GM12878 (cell line): ENCODE measurements at places on chromosomes 7 and 10. TPM values are rescaled to one million over a fixed set of nuclear protein-coding genes. Genes with fewer than 3 reads are reported as not detected.

- no peaks in the 10 kb centered on the region for H3K4me1 ChIP-seq
- H3K27ac ChIP-seq: no peak overlapping the region
- H3K27me3 ChIP-seq: no peaks in the 10 kb centered on the region
- H3K36me3 ChIP-seq: no peaks in the 10 kb centered on the region
- DNase-seq: no peak
These were observed 1167.6 kb downstream of the NXPH1 start for GRCh38 chr7:9600974-9601373.

Gene ASB10
- not detected in 2 replicates for polyA plus RNA-seq

Gene MNX1
- polyA plus RNA-seq: 0.46 and 1.4 TPM in 2 replicates

DNA sequence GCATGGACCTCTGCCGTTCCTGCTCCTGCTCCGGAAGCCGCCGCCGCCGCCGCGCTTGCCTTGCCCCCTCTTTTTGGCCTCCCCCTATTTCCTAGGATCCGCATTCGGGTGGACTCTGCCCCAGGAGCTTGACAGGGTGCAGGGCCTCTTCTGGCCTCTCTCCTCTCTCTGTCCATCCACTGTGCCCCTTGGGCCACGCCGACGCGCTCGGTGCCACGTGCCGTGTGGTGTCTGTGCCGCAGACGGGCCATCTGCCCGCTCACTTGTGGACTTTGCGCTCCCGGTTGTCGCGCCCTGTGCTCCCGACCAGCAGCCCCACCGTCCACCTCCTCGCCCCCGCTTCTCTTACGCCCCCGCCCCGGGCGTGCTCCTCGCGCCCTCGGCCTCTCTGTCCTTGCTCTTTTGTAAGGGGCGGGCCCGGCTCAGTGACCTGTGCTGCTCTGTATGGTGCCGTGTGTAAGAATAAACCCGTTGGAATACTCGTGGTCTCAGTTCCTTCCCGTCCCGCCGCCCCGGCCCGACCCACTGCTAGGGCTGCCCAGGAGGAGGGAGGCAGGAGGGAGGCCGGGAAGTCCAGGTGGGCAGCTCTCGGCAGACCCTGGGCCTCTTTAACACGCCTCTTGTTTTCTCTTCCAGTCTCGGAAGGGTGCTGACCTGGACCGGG, 37.0 kb downstream of the AGAP3 start:
- no peak overlapping the region for H3K4me3 ChIP-seq
- peaks cover 9% of the 10 kb centered on the region; the same call in 1 of the 2 replicates for H3K36me3 ChIP-seq
- no peaks in the 10 kb centered on the region for H3K27me3 ChIP-seq
- DNase-seq: no peak
- H3K27ac ChIP-seq: no peak overlapping the region
- H3K4me1 ChIP-seq: no peaks in the 10 kb centered on the region

DNA sequence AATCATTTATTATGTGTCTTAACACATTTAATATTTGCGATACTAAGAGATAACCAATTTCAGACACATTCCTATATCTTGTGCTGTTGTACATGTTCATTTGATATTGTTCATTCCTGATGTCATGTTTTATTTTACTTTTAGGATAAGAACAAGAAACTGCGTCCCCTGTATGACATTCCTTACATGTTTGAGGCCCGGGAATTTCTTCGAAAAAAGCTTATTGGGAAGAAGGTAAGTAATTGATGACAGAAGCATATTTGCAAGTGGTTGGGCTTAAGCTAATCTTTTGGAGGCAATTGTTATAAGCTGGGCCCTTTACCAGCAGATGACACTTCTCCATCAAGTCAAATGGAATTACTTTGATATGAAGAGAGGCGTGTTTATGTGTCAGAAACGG, 155.3 kb downstream of the SND1 start:
- H3K4me1 ChIP-seq: no peaks in the 10 kb centered on the region
- peaks cover 18% of the 10 kb centered on the region; the same call in 1 of the 2 replicates for H3K36me3 ChIP-seq
- no peak overlapping the region for H3K4me3 ChIP-seq
- no peaks in the 10 kb centered on the region for H3K27me3 ChIP-seq

Gene RARRES2
- polyA plus RNA-seq: 0.68 and 1.00 TPM in 2 replicates

Gene GDF10
- polyA plus RNA-seq: not detected in 2 replicates

Gene FAM24B
- 5.5 and 6.6 TPM in 2 replicates for polyA plus RNA-seq

DNA sequence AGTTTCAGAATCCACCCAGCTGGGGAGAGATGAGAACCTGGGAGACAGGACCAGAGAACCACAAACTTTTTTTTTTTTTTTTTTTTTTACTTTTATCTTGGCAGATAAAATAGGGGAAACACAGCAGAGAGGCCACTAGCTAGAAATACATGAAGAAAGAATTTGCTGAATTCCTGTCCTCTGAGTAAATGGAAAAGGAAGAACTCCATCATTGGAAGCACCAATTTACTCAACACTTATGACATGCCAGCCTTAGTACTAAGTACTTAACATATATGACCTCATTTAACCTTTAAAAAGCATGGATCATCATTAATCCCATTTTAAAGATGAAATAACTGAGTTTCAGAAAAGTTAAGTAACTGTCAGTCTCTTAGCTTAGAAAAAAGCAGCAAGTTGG, 343.0 kb upstream of the NPSR1 start:
- H3K36me3 ChIP-seq: no peaks in the 10 kb centered on the region
- H3K27me3 ChIP-seq: 0 out of 2 replicates have a peak, but pooled peaks cover 1% of the 10 kb centered on the region
- H3K4me3 ChIP-seq: no peak overlapping the region

Gene ARHGAP22
- 0.23 TPM in 1 of 2 replicates, not detected in the other for polyA plus RNA-seq

DNA sequence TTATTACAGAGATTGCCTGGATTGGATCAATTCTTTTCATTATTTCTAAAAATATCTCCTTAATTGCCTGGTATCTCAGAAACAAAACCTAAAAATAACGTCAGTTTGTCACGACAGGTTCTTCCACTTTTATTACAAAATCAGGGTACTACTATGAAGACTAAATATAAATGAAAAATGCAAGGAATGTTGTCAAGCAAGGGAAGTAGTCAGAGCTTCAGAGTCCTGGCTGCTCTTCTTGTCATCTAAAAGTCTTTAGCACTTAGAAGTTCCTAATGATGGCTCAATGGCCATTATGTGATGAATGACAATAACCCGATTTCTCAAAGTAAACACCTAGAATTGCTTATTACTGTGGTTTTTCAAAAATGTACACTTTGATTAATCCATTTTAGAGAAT, 192.2 kb downstream of the SEMA3A start:
- no peaks in the 10 kb centered on the region for H3K27me3 ChIP-seq
- H3K27ac ChIP-seq: no peak overlapping the region
- H3K36me3 ChIP-seq: no peaks in the 10 kb centered on the region
- no peak overlapping the region for H3K4me3 ChIP-seq
- no peaks in the 10 kb centered on the region for H3K4me1 ChIP-seq
- no peak for DNase-seq

- peaks cover 3% of the 10 kb centered on the region; the same call in 1 of the 2 replicates for H3K27me3 ChIP-seq
- H3K4me3 ChIP-seq: no peak overlapping the region
- H3K4me1 ChIP-seq: no peaks in the 10 kb centered on the region
- H3K27ac ChIP-seq: no peak overlapping the region
- DNase-seq: no peak
These were observed 136.6 kb downstream of the PTPN20 start for GRCh38 chr10:47047577-47048525.

DNA sequence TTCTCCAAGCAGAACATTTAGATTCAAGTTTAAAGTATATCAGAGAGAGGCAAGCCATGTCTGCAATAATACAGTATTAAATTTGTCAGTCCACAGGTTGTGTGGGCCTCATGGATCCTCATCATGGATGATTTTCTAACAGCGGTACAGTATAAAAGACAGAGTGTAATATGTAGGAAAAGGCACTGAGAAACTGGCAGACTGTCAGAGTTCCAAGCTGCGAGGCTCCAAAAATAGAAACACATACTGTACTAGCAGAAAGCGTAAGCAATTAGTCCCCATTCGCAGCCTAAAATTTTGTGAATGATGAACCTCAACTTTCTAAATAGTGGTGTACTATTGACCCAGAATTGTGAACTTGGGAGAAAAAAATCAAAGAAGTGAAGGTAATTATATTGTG, 933.3 kb downstream of the XPNPEP1 start:
- H3K36me3 ChIP-seq: no peaks in the 10 kb centered on the region
- no peaks in the 10 kb centered on the region for H3K4me1 ChIP-seq
- no peak for DNase-seq
- no peaks in the 10 kb centered on the region for H3K27me3 ChIP-seq

- H3K4me1 ChIP-seq: no peaks in the 10 kb centered on the region; the same call in 1 of the 2 replicates
- peaks cover 4% of the 10 kb centered on the region; the same call in 1 of the 2 replicates for H3K36me3 ChIP-seq
- H3K27me3 ChIP-seq: no peaks in the 10 kb centered on the region
- H3K4me3 ChIP-seq: peak overlapping the region; percentile 97
These were observed 1.4 kb downstream of the ATP5F1C start for GRCh38 chr10:7789390-7789789.

Gene ADCYAP1R1
- not detected in 2 replicates for polyA plus RNA-seq

Gene EIF5AL1
- 6.5 and 7.1 TPM in 2 replicates for polyA plus RNA-seq

DNA sequence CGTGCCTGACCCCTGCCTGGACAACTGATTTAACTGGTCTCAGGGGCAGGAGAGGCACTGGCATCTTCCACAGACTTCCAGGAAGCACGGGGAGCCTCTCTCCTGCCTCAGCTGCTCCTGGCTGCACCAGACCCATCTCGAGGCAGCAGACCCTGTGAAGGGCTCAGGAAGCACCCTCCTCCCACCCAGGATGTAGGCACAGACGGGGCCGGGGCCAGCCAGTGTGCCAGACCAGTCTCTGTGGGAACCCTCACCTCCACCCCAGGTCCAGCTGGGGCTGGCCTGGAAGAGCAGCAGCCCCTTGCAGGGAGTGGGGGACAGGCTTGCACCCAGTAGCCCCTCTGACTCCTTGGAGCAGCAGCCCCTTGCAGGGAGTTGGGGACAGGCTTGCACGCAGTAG, 56.3 kb downstream of the RASGEF1A start:
- DNase-seq: no peak
- no peaks in the 10 kb centered on the region for H3K27me3 ChIP-seq
- no peaks in the 10 kb centered on the region for H3K4me1 ChIP-seq
- no peak overlapping the region for H3K27ac ChIP-seq
- no peak overlapping the region for H3K4me3 ChIP-seq

GRCh38 chr7:132475669-132476116, 100.6 kb downstream of the PLXNA4 start:
- no peak overlapping the region for H3K4me3 ChIP-seq
- H3K36me3 ChIP-seq: no peaks in the 10 kb centered on the region
- peaks cover 6% of the 10 kb centered on the region; the same call in 1 of the 2 replicates for H3K27me3 ChIP-seq
- DNase-seq: no peak

- no peaks in the 10 kb centered on the region for H3K36me3 ChIP-seq
- no peak for DNase-seq
- H3K27ac ChIP-seq: no peak overlapping the region
- H3K4me1 ChIP-seq: no peaks in the 10 kb centered on the region
These were observed 161.0 kb downstream of the PLXNA4 start for GRCh38 chr7:132415259-132415658.

DNA sequence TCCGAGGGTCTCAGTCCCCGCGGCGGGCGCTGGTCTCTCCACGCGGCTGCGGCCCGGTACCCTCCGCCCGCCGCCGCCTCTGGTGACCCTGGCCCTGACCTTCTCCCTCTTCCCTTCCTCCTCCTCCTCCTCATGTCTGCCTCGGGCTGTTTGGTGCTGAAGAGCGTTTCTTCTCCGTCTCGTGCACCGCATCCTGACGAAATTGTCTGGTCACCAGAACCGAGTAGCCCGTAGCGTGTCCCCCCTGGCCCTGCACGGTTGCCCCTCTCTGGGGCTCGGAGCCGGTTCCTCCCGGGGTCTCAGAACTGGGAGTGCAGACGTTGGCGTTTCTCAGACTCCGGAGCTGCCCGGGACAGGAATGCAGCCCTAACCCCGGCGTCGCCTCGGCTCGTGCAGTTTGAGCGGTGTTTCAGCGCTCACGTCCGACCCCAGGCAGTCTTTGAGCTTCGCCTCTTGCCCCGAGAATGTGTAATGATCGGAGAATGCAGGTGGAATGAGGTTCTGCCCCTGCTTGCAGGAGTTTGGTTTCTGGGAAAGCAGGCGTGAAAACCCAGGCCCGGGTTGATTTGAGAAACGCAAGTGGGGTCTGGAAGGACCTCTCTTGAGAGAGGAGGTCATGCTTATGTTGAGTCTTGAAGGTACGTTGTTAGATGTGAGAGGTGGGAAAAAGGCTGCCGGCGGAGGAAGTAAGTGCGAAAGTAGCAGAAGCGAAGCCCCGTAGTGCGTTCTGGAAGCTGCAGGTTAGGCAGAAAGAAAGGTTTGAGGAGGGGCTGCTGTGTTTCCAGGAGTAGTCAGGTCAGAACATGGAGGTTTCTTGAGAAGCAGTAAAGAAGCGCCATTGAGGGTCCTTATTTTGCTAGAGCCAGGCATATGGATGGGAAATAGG, 743 bp downstream of the RBM17 start:
- no peak for DNase-seq
- no peaks in the 10 kb centered on the region for H3K27me3 ChIP-seq
- H3K4me1 ChIP-seq: peaks cover 3% of the 10 kb centered on the region; the same call in 1 of the 2 replicates
- H3K36me3 ChIP-seq: no peaks in the 10 kb centered on the region

DNA sequence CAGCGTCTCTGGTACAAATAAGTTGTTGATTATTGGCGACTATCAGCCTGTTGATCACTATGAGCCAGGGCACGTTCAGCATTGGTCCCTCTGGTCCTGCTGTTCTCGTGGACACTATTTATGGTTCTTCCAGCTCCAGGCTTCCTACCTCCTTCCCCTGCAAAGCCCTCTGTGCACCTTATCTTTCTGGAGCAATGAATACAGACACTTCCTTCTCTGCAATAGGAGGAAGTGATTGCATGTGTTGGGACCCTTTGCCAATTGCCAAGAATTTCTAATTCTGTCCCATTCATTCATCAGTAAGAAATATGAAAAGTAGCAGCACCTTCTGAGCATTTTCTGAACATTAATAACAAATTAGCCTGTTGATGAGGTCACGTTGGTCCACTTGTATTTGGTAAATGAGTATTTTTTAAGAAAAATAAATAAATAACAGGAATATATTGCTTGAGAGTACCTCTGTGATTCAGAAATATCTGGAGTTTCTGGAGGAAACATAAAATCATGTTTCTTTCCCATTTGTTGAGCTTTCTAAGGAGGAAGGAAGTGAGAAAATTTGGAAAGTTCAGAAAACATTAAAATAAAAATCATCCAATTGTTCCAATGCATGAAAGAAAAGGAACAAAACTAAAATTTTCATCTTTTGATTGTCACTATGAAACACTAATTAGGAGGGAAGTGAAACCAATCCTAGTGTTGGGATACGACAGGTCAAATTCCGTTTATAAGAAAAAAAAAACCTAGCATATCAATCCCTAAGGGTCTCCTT, 259.1 kb upstream of the KLF6 start:
- peaks cover 3% of the 10 kb centered on the region; the same call in 1 of the 2 replicates for H3K4me1 ChIP-seq
- H3K4me3 ChIP-seq: no peak overlapping the region
- H3K27ac ChIP-seq: no peak overlapping the region
- H3K36me3 ChIP-seq: no peaks in the 10 kb centered on the region

Gene IDI2
- not detected in 2 replicates for polyA plus RNA-seq

Gene GPR15LG
- polyA plus RNA-seq: 4.7 and 5.0 TPM in 2 replicates

Gene STOX1
- 0.71 and 1.0 TPM in 2 replicates for polyA plus RNA-seq

DNA sequence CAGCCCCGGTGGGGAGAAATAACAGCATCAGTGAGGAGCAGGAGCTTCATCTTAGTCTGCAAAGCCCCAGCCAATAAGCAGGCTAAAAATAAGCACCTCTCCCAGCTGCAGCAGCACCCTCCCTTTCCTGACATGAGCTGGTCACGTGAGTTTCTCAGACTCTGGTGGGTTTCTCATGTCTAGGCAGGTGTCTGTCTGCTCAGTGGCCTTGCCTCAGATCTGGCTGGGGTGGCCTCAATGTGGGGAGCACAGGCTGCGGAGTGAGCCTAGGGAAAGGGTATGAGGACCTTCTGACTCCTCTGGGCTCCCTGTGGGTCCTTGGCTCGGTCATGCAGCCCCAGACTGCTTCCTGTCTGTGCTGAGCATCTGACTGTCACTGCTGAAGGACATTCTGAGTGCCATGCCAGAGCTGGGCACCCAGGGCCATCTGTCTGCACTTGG, 81.6 kb upstream of the LRRC4 start:
- H3K4me1 ChIP-seq: peaks cover 30% of the 10 kb centered on the region
- H3K36me3 ChIP-seq: no peaks in the 10 kb centered on the region
- no peak overlapping the region for H3K4me3 ChIP-seq
- H3K27ac ChIP-seq: no peak overlapping the region
- no peak for DNase-seq

- H3K36me3 ChIP-seq: no peaks in the 10 kb centered on the region
- H3K27ac ChIP-seq: no peak overlapping the region
- no peaks in the 10 kb centered on the region; the same call in 1 of the 2 replicates for H3K4me1 ChIP-seq
- no peak for DNase-seq
These were observed 3.4 kb downstream of the DOCK4 start for GRCh38 chr7:112202816-112203215.
